ENCODE measurements at places on chromosomes 2 and 18. TPM values are rescaled to one million over a fixed set of nuclear protein-coding genes. Genes with fewer than 3 reads are reported as not detected.

DNA sequence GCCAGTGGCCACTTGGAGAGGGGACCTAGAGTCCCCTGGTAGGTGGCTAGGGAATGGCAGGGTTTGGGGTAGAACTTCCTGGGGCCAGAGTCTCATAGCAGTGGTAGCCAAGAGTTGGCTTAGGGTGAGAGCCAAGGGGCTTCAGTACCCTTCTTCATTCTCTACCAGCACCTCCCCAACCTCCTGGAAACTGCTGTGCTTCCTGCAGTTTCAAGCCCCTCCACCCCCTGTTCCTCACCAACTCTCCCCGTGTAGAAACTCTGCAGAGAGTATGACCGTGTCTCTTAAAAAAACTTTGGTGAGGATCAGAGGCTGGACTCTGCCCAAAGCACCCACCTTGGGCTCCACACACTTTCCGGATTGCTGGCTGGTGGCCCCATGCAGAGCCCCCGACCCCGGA lies 159.6 kb downstream of the MSH2 start:
- DNase-seq = no peak

GRCh38 chr2:119463136-119463535 lies 31.5 kb downstream of the TMEM37 start:
- no peak for DNase-seq

Gene PRKAG3
- polyA plus RNA-seq = 0.03 TPM

GRCh38 chr2:1731963-1732768 lies 12.1 kb downstream of the PXDN start:
- peak; percentile 20 for DNase-seq

Gene PROC
- not detected for polyA plus RNA-seq

GRCh38 chr18:59910967-59911366 lies 11.2 kb downstream of the PMAIP1 start:
- no peak for DNase-seq

GRCh38 chr18:48410095-48410920 lies 1.1 kb upstream of the ZBTB7C start:
- peak; percentile 92 for DNase-seq

Gene CAPN14
- 0.09 TPM for polyA plus RNA-seq

- no peak for DNase-seq
Measured at GRCh38 chr18:47832348-47832747, 98.1 kb downstream of the SMAD2 start.

DNA sequence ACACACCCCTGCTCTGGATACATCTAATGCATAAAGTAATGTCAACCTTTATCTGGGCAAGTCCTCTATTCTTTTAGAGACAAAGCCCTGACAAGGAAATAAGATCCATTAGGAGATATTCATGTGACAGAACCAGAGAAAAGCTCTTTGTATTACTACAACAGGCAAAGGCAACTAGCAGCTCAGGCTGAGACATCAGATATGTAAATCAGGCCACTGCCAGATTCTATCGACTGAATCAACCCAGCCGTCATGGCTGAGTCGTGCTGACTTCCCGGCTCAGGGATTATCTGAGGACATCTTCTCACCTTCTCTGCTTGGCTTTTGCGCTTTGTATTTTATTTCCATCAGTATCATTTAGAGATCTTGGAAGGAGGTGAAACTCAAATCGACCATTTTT lies 294.5 kb downstream of the PLCL1 start:
- DNase-seq = no peak

- no peak for DNase-seq
Measured at GRCh38 chr2:38074058-38074763, 1.7 kb downstream of the CYP1B1 start.

Gene RGPD4
- not detected for polyA plus RNA-seq

DNA sequence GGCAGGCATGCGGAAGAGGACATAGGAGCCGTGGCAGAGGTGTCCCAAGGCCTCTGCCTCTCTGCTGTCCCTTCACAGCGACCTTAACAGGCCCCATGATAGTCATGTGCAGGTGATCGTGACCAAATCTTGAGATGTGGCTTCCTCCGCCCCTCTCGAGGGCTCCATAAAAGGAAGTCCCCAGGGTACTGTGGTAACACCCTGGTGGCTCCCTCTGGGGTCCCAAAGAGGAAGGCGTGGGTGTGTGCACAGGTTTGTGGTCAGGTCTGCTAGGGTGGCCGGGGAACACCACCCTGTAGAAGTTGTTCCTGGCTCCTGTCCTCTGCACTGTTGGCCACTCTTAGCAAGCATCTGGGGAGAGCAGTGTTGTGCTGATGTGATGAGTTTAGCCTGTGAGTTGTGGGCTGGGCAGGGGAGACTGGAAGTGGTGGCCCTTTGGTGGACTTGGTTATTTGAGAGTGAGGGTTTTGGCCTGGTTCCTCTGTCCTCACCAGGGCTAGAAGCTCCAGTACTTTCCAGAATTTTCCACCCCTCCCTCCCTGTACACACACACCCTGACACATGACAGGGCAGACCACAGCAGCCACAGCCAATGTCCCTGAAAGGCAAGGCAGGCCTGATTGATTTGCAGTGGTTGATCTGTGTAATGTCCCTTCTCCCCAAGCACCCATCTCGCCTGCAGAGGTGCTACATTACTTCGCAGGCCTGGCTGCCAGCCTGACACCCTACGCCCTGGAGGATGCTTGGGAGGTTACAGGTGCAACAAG lies 68.9 kb upstream of the BOD1L2 start:
- no peak for DNase-seq

- no peak for DNase-seq
Measured at GRCh38 chr18:3603421-3604234, 153.7 kb downstream of the TGIF1 start.

- DNase-seq = no peak
Measured at GRCh38 chr2:19228181-19228593, 130.2 kb downstream of the OSR1 start.
